ENCODE measurements at places on chromosomes 5 and 9. TPM values are rescaled to one million over a fixed set of nuclear protein-coding genes. Genes with fewer than 3 reads are reported as not detected.

Gene RNF183
- not detected for total RNA-seq

Gene REEP2
- 1.4 TPM for total RNA-seq

Gene EGFLAM
- total RNA-seq, result 1.9 TPM

Gene TAS2R1
- not detected for total RNA-seq

Gene DIRAS2
- total RNA-seq, result not detected

Gene CER1
- total RNA-seq, result not detected

Gene NRG2
- under 0.01 TPM for total RNA-seq

Data from epithelial cell of umbilical artery (primary cell).